ENCODE measurements at places on chromosomes 12 and 14.

DNA sequence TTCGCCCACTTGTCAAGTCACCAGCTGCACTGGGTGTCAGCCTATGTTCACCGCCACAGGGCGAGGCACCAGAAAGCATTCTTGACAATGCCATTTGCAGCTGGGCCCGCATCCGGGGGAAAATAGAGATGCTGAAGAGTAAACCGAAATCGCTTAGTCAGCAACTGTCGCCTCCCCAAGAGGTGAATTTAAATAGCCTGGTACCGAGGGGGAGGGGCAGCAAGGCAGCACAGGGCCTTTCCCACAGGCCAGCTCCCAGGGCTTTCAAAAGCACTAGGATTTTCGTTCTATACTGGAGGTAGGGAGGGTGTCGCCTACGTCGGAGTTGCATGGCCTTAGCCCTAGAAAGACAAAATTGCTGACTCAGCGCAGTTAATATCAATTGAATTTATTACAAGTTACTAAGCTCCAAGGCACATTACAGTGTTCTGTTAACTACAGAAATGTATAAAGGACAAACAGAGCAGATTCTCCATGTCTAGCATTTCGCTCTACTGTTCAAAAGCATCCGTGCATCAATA, 4.3 kb downstream of the IRF2BPL start:
- DNase-seq: peak; percentile 55

GRCh38 chr14:60356906-60357550, 108.0 kb downstream of the PPM1A start:
- DNase-seq: no peak

DNA sequence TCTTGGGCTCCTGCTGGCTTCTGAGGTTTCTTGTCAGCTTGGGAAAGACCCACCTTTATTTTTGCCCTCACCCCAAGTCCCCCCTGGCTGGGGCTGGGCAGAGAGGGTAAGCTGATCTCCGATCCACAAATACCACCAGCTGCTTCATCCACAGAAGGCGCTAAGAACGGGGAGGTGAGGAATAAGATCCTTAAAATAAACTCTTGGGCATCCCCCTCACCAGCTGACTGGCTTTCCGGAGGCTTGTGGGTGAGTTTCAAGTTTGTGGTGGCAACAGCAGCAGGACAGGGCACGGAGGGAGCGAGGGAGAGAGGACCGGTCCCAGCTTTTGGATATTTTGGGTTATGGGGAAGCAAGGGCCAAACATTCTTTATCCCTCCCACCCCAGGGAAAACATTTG, 20.8 kb upstream of the HSPB8 start:
- DNase-seq: no peak

GRCh38 chr14:76756371-76756750, 4.9 kb upstream of the VASH1 start:
- DNase-seq: no peak

- DNase-seq: no peak
Observed at GRCh38 chr12:2957816-2958431, 1.3 kb upstream of the TEAD4 start.

- no peak for DNase-seq
Observed at GRCh38 chr14:40758076-40758475, 848.6 kb upstream of the LRFN5 start.

GRCh38 chr12:112018571-112019237, 5.5 kb downstream of the ERP29 start:
- no peak for DNase-seq

- no peak for DNase-seq
Observed at GRCh38 chr12:77601069-77601468, 229.6 kb upstream of the NAV3 start.

DNA sequence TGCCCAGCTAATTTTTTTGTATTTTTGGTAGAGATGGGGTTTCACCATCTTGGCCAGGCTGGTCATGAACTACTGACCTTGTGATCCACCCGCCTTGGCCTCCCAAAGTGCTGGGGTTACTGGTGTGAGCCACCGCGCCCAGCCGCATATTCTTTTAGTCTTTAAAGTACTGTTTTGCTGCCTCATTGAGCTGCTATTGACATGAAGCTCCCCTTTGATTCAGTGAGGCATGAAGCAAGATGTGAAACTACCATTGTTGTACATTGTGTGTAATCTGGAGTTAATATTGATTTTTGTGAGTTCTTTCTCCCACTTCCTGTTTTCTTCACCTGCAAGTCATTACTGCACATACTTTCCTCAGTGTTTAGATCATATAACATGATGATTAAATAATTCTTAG, 80.8 kb downstream of the MNAT1 start:
- no peak for DNase-seq

GRCh38 chr12:88300931-88301330, 158.8 kb downstream of the TMTC3 start:
- no peak for DNase-seq

DNA sequence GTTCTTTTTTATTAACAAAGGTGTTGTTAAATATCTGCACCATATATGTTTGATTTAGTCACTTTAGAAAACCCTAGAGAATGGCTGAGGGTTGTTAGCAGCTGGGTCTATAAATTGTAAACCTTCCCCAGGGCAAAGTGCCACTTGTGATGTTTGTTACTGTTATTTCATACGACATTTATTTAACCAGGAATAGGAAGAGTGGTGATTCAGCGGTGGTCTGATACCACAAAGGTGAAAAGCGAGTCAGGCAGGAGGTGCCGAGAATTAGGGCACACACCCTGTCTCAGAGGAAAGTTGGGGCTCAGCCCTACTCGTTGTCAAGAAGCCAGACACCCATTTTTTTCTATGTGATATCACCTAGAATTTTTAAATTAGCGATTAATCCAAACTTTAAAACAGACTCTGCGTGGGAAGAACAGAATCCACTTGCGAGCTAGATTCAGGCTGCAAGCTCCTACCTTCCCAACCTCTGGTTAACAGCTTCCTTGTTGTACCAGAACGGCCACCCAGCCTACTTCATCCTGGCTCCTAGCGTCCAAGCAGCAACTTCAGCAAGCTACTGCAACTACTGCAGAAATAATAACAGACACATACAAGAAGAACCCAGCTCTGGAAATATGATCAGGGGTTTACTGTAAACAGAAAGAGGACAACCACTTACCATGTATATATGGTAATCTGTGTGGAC, 126.7 kb downstream of the TMEM132D start:
- no peak for DNase-seq

- no peak for DNase-seq
Observed at GRCh38 chr12:96766232-96766631, 140.8 kb upstream of the NEDD1 start.
